ENCODE measurements at places on chromosomes 11 and 22.

GRCh38 chr11:19766810-19767209 lies 54.2 kb downstream of the NAV2 start:
- no peak for DNase-seq

- DNase-seq = no peak
Observed at GRCh38 chr22:22555596-22555995, 3.5 kb downstream of the PRAME start.

DNA sequence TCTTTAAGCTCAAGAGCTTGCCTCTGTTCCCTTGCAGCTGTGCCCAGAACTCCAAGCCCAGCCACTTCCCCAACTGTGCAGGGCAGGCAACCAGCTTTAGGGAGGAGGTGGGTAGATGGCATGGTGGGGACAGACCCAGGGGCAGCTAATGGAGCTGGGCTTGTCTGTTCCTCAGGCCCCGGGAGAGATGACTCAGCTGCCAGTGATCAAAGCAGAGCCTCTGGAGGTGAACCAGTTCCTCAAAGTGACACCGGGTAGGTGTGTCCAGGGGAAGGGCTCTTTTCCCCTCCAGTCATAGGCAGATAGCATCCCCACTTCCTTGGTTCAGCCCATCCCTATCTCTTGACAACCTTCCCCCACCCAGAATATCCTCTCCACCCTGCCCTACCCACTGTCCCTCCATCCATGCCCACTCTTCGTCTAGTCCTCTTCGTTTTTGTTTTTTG lies 32.4 kb downstream of the CREB3L1 start:
- no peak for DNase-seq

DNA sequence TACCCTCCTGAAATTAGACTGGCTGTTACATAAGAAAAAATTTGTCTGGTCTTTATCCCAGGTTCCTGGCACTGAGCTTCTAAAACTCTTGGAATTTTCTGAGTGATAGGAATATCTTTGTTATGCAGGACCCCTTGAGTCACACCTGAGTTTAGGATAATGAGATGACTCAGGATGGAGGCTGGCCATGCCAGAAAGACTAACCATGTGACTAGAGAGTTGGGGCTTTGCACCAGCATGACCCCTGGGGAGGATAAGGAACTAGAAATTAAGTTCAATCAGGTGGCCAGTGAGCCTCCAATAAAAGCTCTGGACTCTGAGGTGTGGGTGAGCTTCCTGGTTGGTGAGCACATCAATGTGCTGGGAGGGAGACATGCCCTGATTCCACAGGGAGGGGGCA lies 88.1 kb downstream of the XRRA1 start:
- no peak for DNase-seq

DNA sequence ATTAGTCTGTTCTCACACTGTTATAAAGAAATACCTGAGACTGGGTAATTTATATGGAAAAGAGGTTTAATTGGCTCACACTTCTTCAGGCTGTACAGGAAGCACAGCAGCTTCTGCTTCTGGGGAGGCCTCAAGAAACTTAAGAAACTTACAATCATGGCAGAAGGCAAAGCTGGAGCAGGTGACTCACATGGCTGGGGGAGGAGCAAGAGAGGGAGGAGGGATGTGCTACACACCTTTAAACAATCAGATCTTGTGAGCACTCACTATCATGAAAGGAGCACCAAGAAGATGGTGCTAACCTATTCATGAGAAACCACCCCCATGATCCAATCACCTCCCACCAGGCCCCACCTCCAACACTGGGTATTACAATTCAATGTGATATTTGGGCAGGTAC lies 381.6 kb downstream of the ETS1 start:
- no peak for DNase-seq

DNA sequence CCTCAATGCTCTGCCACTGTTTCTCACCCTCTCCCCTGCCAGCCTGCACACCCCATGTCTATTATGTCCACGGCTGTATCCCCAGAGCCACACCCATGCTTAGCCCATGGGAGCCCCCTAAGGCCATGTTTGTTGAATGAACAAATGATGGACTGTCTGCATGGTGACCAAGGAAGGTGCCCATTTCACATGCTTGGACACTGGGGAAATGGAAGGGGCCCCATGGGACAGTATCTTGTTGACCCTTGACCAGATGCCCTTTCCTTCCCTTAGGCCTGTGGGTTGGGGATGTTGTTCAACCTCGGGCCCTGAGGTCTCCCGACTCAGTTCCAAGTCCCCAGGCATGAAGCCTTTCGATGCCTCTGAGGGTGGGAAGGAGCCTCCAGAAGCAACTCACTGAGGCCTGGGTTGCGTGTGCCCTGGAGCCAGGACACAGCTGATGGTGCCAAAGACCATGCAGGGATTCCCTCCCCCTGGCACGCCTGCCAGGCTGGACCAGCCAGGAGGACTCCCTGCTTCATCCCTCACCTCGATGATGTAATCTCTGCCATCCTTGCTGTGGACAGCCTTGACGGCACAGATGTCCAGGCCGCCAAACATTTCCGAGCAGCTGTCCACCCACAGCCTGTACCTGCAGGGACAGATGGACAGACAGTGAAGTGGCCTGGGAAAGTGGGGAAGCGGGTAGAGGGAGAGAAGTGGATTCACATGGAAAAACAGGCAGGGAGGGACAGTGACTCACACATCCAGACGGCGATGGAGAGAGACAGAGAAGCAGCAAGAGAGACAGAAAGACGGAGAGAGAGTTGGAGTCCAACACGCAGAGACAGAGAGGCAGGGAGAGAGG lies 58.9 kb downstream of the FBXO7 start:
- no peak for DNase-seq

DNA sequence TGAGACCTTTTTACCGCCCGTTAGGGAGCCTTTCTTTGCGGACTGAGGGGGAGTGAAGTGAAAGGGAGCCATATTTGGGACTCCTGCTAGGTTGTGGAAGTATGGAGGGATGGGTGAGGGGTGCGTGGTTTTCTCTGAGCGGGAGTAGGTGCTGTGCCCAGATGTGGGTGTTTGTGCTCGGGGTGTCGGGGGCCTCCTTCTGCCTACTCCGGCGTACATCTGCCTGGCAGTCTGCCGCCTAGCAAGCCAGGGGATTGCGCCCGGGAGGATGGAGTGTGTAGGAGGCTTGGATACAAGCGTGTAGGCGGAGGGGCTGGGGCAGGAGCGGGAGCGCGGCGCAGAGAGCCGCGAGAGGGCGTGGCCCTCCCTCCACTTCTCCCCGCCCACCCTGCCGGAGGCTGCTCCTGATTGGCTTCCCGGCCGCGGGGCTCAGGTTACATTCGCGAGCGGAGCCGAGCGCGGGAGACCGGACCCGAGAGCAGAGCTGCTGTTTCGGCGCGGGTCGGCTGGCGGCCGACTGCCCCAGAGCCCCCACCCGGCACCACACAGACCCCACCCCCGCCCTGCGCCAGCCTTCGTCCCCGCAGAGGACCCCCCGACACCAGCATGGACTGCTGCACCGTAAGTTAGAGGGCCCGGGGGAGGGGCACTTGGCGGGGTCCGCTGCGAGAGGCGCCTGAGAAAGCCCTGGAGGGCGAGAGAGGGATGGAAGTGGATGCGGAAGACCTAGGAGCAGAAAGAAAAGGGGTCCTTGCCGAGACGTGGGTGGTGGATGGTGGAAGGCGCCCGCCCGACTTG lies at the start of gene NRGN:
Gene NRGN, plus strand, starts transcription at position 464 of the 798 bp plus-strand sequence. Its CDS starts 143 bp downstream, at position 607.
- peak; percentile 77 for DNase-seq

- no peak for DNase-seq
Observed at GRCh38 chr11:65816696-65817095, 17.1 kb upstream of the SNX32 start.

DNA sequence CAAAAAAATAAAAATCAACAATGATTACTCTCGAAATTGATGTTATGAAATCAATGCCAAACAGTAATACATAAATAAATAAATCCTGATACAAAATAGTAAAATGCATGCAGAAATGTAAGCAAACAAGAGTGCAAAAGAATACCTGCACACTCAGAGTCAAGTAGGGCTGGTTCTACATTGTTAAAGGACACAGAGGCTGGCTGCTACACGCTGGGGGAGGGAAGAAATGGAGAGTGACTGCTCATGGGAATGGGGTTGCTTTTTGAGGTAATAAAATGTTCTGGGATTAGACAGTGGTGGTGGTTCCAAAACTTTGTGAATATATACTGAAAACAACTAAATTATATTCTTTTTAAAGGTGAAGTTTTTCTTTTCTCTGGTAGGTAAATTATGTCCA lies 32.1 kb downstream of the MAPK1 start:
- no peak for DNase-seq

DNA sequence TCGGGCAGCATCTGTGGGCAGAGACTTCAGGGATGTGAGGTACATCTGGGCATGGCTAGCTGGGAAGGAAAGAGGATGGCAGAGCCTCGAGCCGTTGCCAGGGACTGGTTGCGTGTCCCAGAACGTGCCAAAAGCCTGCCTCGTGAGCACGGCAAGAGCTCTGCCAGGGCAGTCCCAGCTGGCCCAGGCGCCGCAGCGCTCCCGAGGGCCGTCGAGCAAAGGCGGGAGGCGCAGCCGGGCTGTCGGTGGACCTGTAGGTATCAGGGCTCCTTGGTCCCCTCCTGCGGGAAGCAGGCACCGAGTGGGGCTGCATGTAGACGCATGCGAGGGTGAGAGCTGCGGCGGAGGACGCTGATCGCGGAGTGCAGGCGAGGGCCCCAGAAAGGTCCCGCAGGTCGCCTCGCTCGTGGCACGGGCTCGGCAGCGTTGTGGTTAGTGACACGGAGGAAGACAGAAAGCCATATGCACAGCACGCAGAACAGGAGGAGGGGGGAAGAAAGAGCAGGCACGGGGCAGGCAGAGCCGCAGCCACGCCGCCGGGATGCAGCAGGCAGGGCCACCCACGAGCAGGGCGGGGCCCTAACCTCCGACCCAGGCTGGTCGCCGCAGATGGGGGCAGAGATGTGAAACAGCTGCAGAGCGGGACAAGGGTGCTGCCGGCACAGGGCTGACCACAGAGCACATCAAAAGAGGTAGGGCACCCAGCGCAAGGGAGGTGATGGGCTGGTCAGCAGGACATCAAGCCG lies 18.0 kb downstream of the LSP1 start:
- DNase-seq = no peak

- DNase-seq = no peak
Observed at GRCh38 chr11:108302121-108302785, 79.4 kb downstream of the ATM start.

DNA sequence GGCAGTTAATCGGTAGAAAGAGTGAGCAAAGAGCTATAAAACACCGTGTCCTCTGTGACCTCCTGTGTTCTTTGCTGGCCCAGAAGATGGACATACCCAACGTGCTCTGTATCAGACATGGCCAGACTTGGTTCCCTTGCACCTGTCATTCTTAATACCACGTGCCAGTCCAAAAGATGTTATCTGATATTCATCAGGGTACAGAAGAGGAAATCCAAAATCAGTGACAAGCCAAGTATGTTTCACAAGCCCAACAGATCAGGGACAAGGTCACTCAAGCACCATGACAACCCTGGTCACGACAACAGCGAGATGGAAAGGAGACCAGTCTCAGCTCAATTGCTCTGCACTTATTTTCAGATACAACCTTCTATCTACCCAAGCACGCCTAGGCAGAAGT lies 3.4 kb downstream of the LRP4 start:
- no peak for DNase-seq

- no peak for DNase-seq
Observed at GRCh38 chr22:23183061-23183698, 2.9 kb downstream of the BCR start.

DNA sequence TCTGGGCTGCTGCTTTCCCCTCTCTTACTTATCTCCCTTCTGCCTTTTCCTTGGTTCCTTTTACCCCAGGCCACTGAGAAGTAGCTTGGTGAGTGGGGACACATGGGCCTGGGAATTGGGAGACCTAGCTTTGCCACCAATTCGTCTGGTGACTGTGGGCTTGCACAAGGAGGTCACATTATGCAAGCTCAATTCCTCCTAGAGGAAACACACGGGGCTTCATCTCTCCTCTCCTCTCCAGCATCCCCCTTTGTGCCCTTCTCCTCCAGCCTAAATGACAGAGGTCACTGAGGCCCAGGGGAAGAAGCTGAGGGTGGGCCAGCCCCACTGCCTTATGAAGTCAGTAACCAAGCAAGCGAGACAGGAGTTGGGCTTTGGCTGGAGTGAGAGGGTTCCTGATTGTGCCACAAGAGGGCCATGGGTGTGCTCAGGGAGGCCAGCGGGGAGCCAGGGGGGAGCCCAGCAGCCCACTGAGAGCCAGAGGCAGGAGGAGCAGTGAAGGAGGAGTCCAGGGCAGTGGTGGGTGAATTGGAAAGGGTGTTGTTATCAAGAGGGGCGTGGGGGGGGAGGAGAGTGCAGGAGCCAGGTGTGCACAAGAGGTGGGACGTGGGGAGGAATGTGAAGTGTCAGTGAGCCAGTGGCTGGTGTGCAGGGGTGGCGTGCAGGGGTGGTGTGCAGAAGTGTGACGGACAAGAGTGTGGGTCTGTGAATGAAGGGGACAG lies 2.0 kb downstream of the CLCF1 start:
- no peak for DNase-seq

Measured in activated T-cell treated with anti-CD3 and anti-CD28 coated beads for 1 hour (primary cell).